ENCODE measurements at places on chromosomes 7 and 10.

DNA sequence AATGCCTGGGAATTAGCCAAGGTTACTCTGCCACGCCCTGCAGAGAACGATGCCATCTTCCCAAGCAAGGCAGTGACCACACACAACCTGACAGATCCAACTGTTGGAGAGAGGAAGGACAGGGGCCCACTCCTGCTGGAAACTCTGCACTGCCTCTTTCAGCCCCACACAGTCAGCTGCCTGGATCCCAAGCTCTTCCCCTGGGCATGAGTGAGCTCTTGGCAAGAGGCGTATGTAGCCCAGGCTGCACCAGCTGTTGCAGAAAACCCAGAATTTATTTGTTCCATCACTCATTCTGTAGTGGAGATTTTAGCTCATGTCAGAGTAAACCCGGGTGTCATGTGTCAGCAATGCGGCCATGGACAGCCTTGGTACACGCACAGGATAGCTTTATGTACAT lies 135.1 kb upstream of the TRIM24 start:
- DNase-seq: no peak

GRCh38 chr10:63977329-63977923 lies 456.2 kb downstream of the REEP3 start:
- DNase-seq: peak; percentile 16

DNA sequence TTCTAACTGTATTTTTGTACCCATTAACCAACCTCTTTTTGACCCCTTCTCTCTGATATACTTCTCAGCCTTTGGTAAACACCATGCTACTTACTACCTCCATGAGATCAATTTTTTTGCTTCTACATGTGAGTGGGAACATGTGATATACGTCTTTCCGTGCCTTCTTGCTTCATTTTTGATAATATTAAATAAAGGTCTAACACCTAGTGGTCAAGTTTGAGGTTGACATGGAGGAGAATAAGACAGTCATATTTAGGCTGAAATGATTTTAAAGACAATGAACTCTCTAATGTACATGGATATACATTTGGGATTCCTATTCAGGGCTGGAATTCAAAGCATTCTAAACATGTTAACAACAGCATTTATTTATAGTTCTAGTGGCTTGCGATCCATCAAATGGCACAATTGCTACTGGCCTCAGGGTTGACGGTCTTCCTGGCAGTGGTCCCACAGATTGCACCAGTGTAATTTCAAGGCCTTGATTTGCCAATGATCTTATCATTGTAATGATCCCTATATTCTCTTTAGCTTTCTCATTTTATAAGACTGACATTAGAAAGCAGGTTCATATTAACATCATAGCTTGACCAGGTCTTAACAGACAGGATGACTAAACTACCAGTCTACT lies 315.9 kb upstream of the ETV1 start:
- no peak for DNase-seq

- DNase-seq: no peak
Observed at GRCh38 chr7:137732168-137732567, 114.6 kb downstream of the DGKI start.

GRCh38 chr10:22110761-22111160 lies 107.1 kb downstream of the EBLN1 start:
- DNase-seq: no peak

DNA sequence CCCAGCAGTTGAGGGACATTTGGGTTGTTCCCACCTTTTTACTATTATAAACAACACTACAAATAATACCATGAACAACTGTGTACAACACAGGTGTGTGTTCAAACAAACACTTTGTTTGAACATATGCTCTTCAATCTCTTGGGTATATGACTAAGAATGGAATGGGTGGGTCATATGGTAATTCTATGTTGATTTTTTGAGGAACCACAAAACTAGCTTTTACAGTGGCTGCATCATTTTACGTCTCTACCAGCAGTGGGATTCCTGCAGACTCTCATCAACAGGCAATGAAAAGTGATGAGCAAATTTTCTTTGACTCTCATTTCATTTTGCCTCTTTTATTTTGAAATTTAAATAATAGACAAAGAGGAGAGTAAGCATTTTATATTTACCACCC lies 116.9 kb upstream of the KLF14 start:
- DNase-seq: no peak

- no peak for DNase-seq
Observed at GRCh38 chr10:31927565-31927883, 1.1 kb downstream of the ARHGAP12 start.

DNA sequence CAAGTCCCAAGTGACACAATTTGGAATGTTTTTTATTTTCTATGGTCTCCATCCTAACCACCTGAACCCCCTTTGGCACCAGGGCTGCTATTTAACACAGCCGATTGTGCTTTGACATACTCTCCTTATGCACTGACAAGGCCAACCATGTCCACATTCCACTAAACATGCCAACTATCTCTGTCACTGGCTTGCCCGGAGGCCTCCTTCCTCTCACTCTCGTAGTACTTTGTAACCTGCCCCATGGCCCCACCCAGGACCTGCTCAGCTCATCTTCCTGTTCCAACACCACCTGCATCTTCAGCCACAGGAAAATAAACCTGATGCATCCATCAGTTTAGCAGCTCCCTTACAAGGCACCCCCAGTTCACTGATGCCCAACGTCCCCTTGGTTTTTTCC lies 63.1 kb downstream of the GPAM start:
- DNase-seq: no peak

Data from stimulated activated CD4-positive, alpha-beta T cell treated with anti-CD3 and anti-CD28 coated beads, TNF-alpha, amount 100 ng/mL, for 24 hours (primary cell).